GM13976 (cell line): ENCODE measurements at places on chromosomes 7 and 10.

DNA sequence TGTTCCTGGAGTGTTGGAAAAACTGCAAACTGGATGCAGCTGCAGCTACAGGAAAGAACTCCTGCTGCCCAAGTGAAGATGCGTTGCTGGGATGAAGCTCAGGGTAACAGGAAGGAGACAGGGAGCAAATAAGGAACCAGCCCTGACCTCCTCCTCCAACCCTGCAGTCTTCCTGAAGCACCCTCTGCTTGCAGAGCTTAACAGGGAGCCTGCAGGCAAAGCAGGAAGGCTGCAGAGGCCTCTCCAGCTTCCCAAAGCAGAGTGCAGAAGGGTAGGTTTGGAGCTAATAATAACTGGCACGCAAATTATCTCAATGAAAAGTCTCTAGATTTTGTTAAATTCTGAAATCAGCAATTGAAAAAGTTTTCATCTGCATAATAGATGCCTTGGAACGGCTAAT lies 92.5 kb downstream of the SORCS1 start:
- no peak for DNase-seq

DNA sequence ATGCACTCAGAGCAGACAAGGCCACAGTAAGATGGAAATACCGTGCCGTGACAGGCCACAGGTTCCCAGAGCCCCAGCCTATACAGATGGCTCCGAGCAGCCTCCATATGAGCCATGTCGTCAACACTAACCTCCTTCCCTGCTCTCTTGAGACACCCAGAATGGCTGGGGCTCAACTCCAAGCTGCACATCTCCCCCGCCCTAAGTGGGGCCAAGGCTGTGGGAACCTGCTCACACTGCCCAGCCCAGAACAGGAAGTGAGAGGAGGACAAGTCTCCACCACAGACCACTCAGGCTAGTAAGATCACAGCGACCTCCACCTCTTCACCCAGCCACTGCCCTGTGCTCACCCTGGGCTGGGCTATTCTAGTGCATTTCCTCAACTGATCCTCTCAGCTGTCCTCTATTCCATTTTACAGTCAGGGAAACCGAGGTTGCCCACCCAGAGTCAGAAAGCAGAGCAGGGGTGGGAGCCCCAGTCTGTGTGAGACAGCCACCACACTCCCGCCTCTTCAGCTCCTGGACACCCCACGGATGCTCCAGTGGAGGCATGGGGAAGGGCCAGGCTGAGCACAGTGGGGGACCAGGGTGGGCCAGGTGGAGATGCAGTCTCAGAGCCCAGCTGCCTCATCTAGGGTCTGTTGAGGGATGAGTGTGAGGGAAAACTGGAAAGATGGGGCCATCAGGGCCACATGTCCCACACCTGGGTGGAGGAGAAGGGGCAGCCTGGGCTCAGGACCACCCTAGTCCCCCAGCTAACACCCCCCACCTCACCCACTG lies 11.6 kb downstream of the GRID1 start:
- DNase-seq, result no peak

GRCh38 chr7:122304996-122305421 lies 459 bp upstream of the FEZF1 start:
- no peak for DNase-seq

- DNase-seq, result no peak
Measured at GRCh38 chr10:68222391-68222790, 9.5 kb downstream of the ATOH7 start.

DNA sequence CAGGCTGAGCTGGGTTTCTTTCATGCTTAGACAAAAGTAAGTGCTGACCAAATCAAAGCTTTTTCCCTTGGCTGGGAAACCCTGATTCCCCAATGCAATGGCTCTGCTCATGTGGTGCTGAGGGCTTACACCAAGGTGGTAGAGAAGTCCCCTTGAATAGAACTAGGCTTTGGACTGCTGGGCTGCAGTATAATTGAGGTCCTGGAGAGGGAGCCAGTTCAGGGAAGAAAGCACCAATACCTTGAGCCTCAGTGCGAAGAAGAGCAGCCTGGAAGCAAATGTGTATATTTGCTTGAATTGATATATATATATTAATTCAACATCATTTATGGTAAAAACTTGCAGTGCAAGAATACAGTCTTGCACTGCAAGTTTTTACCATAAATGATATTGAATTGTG lies 391.1 kb downstream of the RPS24 start:
- DNase-seq, result no peak

GRCh38 chr10:34403512-34403911 lies 411.6 kb downstream of the PARD3 start:
- no peak for DNase-seq

DNA sequence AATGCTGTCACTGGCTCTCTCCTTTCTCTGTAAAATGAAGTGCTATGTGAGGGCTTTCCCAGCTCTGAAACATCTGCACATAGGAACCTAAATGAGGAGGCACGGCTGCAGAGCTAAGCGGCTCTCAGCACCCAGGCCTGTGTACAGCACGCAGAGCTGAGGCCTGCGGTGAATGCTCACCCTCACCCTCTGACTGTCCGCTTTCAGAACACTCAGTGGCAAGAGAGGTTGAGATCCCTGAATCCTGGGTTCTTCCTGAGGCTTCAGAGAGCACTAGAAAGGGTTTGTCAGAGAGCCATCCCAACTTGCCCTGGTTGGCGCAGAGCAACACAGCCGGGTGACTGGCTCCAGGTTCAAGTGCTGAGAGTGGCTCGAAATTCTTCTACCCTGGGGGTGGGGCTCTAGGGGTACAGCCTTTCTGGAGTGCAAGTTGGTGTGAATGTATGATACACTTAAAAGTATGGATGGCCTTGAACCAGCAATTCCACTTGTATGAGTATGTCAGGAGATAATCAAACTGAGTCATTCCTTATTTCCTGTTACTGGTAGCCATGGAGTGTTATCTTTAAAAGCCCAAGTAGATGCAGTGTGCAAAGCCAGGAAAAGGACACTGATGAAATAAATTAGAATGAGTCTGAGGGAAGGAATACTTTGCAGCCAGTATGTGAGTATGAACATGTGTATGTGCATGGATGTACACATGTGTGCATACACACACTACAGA lies 1.7 kb upstream of the CCDC201 start:
- DNase-seq, result no peak

DNA sequence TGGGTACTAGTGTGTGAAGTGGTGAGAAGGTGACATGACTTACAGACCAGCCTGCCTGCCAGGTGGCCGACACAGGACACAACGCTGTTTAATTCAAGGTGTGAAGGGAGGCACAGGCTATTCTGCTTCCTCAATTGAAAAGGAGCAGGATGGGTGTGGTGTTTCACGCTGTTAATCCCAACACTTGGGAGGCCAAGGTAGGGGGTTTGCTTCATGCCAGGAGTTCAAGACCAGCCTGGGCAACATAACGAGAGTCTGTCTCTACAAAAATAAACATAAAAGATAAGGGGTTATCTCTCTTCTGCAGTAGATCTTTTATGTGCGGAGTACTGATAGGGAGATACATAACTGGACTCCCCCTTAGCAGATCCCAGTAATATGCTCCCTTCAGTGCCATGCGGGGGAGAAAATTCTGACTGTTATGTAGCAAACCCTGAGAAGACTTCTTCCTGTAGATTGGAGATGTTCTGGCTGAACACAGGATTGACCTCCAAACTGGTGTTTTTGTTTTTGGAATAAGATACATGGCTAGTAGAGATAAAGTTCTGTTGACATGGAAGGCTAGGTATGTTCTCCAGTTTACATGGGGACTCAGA lies 63.2 kb downstream of the CCNY start:
- no peak for DNase-seq

GRCh38 chr10:83915801-83916200 lies 223.5 kb upstream of the GHITM start:
- no peak for DNase-seq

DNA sequence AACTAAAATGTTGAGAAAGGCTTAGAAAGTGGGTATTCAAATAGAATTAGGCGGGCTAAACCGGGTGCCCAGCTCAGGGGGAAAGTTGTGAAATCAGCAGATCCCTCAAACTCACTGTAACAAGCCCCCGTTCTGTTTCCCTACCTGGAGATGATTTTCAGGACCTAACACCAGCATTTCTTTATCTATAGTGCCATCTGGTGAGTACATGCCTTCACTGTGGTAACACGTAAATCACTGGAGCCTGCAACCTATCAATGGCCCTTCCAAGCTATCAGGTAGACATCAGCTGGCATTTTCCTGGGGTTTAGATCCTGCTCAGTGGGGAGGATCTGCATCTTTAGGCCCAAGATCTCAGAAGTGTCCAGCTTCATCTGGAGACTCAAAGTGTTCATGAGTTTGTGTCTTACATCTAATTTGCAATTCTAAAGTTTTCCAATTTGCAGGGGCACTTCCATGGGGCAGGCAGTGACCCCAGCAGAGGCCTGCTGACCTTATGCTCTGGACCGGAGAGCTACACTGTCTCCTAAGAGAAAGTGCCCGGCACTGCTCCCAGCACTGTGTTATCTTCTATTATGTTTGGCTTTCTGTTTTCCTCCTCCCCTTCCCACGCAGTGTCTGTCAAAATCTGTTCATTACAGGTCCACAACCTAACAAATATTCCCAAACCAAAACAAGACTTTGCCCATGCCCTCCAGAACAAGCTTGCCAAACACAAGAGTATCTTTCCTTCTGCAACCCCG lies 132.5 kb downstream of the LSM5 start:
- no peak for DNase-seq

- no peak for DNase-seq
Measured at GRCh38 chr7:479948-480499, 39.6 kb downstream of the PDGFA start.

- DNase-seq, result peak; percentile 52
Measured at GRCh38 chr7:21944616-21945453, 864 bp downstream of the CDCA7L start.

DNA sequence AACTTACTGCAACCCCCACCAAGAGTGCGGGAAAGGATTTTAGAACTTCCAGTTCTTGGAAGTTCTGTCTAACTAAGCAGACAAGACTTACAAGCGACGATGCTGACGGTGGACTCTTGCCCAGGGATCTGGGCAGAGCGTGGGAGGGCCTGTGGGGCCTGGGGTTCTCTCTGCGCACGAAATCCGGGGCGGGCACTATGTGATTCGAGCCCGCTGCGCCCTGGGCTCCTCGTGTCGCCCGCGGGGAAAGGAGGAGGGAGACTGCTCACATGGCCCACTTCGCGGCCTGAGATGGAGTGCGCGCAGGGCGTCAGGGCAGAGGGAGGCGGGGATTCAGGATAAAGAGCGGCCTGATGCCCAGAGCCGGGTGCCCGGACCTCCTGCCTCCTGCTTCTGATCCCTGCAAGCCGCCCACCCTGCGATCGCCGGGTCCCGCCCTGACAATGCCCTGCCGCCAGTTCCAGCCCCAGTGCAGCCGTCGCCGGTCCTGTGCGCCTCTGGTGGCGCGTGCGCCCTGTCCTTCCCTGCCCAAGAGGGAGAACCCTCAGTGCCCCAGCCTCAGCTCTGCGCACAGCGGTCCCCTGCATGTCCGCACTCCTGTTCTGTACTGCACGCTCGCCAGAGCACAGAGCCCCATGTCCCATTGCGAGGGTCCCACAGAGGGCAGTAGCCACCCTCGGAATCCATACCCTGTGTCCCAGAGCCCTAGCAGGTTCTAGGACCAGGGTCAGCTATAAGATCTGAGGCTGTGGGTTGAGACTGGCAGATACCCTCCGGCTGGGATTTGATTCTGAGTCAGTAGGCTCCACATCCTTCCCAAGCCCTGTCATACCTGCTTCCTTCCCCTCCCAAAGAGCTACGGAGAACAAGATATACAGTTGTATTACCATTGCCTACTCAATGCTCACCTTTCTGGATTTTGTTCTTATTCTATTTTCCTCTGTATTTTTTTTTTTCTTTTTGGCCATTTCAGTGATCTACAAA lies 99.4 kb upstream of the TMEM106B start:
- peak; percentile 7 for DNase-seq

DNA sequence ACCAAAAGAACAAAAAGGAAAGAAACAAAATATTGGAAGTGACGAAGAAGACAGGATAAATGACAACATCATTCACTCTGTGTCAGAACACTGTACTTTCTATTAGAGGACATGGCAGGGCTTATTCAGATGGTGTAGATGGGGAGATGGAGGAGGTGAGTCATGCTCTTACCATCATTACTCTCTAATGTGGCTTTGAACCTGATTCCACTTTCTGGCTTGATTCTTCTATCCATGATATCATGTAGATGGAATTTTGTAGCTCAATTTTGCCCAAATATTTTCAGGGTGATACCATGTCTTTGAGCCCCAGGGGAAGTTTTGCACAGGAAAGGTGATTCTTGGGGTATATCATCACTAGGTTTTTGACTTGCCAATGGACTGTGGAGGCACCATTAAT lies 91.7 kb downstream of the CFAP58 start:
- DNase-seq, result no peak

- no peak for DNase-seq
Measured at GRCh38 chr10:60260321-60260720, 129.4 kb downstream of the ANK3 start.

DNA sequence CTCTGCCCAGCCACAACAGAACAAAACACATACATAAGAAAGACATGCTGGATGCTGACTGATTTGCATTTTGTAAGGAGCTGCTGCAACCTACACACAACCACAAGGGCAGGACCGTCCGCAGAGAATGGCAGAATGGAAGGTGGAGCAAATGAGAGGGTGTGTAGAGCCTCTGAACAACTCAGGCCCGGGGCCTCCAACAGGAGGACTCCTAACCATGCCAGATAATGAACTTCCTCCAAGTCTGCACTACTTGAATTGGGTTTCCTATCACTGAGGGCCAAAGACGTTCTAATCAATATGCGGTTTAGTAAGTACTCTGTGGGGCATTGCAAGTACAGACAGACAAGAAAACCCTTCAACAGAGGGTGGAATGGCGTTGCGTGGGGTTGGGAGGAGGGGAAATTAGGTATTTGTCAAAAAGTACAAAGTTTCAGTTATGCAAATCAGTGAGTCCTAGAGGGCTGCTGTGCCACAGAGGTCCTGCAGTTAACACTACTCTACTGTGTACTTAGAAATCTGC lies 14.6 kb downstream of the VOPP1 start:
- DNase-seq, result peak; percentile 75

DNA sequence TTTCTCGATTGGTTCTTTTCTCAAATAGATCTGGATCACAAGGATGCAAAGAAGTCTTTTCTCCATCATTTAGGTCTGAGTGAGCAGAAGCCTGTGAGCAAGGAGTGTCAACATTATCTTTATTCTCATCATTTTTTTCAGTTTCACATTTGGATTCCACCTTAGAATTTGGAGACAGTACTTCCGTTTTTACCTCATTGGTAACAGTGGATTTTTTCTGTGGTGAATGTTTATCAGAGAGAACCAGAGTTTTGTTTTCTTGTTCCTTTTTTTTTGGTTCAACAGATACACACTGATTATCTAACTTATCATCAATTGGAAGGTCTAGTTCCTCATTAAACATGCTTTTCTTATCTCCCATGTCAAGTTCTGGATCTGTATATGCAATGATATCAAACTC lies 151.3 kb downstream of the GALNT11 start:
- peak; percentile 48 for DNase-seq

GRCh38 chr10:68559841-68560185 lies 324 bp upstream of the TET1 start:
- peak; percentile 41 for DNase-seq

- DNase-seq, result no peak
Measured at GRCh38 chr10:71647526-71648253, 71.9 kb downstream of the C10orf105 start.

GRCh38 chr7:132730105-132730504 lies 153.8 kb upstream of the PLXNA4 start:
- no peak for DNase-seq
